ENCODE measurements at places on chromosomes 2 and 18. TPM values are rescaled to one million over a fixed set of nuclear protein-coding genes. Genes with fewer than 3 reads are reported as not detected.

DNA sequence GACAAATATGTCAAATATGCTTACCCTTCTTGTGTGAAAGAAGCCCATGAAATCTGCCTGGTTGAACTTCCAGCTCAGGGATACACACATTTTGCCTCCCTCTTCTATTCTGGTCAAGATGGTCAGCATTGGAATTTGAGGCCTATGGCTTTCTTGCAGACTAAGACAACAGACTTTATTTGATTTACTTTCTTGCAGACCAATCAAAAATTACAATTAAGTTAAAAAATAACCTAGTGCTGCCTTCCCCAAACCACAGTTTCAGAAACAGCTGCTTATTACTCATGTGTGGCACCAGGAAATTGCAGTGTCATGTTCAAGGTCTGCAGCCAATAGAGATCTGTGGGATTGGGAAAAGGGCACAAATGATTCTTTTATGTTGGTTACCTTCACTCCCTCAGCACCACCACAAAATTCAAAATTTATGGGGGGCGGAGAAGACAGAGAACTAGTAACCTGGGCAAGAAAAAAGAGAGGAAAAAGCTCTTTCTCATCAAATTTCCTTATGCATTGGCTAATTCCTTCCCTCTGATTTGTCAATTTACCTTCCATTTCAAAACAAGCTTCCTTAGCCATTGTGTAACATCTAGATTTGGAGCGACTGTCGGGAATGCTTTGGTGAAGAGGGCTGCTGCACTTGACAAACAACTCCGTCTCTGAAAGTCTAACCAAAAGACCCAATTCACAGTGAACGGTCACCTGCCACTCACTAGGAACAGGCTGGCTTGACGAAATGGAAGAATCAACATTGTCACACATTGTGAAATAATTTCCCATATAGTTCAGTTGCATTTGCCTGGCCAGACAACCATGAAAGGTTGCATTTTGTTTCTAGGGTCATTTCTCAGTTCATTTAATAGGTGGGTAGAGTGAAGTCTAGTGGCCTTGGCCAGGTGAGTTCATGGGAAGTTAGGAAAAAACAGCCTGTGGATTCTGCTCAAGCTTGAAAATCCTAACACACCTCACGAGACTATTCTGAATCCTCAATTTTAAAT lies 100.4 kb upstream of the FZD5 start:
- no peak for DNase-seq

GRCh38 chr2:160696087-160696452 lies 202.5 kb upstream of the RBMS1 start:
- no peak for DNase-seq

- DNase-seq = no peak
These were observed 9.2 kb downstream of the LGALSL start for GRCh38 chr2:64462940-64463700.

DNA sequence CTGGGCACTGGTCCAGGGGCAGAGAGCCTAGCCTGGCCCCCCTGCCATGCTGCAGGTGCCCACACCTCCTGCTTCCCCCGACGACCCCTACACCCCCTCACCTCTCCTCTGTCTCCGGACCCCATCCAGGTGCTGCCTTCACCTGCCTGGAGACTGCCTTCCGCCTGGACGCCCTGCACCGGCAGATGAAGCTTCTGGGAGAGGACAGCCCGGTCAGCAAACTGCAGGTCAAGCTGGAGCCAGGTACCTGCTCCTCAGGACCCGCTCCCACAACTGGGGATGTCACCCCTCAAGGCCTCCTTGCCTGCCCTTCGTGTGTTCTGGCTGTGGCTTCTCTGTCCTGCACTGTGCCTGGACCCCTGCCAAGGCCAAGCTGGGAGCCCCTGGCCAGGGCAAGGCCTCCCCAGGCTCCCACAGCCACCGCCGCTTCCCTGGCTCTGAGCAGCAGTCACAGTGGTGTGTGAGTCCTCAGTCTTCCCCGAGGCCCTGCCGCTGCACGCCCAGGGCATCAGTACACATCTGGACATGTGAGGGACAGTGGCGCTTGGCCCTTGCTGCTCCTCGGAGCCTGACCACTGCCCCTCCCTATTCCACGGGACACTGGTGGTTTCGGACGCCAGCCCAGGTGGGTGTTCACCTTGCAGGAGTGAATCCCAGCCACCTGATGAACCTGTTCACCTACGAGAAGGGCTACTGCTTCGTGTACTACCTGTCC lies 6.3 kb downstream of the RNPEPL1 start:
- DNase-seq = no peak

DNA sequence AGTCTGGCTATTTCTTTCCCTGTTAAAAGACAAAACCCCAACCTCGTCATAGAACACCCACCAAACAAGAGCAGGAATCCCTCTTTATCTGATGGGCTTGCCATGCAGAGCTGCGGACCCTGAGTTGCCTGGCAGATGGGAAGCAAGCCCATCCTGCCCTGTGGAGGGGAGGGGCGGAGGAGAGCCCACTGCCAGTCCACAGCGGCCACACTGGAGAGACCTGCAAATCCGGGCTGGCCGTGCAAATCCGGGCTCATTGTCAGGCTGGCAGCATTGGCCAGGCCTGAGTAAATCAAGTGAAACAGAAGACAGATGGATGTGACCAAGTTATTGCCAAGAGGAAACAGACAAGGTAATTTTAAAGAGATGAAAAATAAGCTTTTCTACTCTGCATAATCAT lies 22.0 kb downstream of the MYL12B start:
- no peak for DNase-seq

GRCh38 chr2:75224636-75225094 lies 25.3 kb upstream of the TACR1 start:
- no peak for DNase-seq

The NAT8 gene
- not detected for total RNA-seq

The VWA3B gene
- not detected for total RNA-seq

Data from activated naive CD4-positive, alpha-beta T cell treated with anti-CD3 and anti-CD28 coated beads for 36 hours (primary cell).